ENCODE measurements at places on chromosomes 5 and 9.

DNA sequence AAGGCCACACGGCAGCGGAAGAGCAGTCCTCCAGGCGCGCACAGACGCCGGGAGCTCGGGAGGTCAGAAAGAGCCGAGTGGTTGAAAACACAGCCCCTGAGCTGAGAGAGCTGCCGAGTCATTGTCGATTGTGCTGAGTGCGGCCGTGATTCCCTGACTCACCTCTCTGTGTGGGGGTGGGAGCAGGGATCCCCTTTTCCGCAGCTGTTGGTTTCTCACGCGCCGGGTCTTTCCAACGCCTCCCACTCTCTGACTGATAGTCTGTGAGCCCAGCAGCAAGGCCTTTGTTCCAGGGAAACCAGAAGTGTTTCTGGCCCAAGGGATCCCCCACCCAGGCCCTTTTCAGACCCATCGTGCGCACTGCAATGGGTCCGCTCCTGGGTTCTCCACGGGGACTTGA, 97.3 kb downstream of the MRPL36 start:
- no peak for DNase-seq

DNA sequence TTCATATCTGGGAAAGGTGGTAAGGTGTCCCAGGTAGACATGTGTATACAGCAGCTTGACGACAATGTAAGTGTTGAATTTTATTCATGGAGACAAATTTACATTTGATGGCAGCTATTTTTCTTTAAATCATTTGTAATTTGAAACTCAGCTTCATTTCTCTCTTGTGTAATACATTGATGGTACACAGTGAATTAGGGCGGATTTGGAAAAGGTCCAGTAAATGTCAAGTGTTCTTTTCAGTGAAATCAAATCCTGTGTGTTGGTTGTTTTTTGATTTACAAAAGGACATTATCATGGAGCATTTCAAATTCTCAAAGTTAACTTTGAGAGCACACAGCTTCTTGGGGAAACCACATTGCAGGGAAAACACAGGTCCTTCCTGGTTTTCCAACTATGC, 30.0 kb upstream of the PCSK1 start:
- no peak for DNase-seq

DNA sequence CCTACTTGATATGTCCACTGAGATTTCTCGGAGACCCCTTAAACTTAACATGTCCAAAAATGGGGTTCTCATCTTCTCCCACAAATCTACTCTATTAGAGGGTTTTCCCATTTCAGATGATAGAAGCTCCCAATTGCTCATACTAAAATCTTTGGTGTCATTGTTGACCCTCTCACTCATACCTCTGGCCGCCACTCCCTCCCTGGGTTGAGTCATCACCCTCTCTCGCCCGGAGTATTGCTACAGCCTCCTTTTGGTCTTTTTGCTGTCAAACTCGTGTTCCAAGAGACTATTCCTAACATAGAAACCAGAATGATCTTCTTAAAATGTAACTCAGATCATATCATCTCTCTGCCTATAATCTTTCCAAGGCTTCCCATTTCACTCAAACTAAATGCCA, 91.0 kb upstream of the GNAQ start:
- no peak for DNase-seq

DNA sequence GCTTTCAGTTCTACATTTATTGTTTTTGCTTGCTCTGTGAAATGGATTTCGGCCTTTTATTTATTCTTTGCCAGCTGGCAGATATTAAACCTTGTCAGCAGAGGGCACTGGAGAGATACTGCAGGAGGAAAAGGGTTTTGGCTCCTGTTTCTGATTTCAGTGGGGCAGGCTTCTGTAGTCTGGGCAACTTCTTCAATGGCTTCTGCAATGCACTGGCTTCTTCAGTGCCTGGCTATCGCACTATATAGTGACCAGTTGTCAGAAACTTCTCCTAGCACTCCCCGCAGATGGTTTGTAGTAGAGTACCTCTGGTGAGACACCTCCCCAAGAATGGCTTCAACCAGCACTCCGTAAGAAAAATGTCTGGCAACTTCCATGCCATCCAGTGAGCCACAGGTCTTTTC, 3.2 kb upstream of the NFX1 start:
- DNase-seq: peak; percentile 74

GRCh38 chr9:90964101-90965020, 162.7 kb downstream of the SYK start:
- no peak for DNase-seq

DNA sequence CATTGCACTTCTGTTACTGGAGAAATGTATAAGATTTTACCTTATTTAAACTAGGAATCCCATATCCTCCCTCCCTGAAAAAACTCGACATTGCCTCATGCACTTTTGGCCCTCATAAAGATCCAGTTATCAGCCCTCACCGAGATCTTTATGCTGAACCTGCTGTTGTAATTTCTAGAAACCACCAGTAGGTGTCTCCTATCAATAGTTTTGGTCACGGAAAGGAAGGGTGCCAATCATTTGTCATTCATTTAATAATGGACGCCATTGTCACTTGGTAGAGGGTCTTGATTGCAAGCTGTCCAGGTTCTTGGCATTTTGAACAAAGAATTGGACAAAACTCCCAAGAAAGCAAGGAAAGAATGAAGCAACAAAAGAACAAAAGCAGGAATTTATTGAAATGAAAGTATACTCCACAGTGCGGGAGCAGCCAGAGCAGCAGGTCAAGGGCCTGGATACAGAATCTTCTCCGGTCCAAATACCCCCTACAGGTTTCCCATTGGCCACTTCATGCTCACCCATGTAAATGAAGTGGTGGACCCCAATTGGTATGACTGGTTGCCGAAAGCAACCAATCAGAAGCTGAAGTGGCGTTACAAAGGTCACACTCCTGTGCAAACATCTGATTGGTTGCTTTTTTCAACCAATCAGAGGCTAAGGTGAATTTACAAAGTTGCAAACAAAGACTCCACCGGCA, 524.3 kb downstream of the PSAT1 start:
- DNase-seq: no peak

DNA sequence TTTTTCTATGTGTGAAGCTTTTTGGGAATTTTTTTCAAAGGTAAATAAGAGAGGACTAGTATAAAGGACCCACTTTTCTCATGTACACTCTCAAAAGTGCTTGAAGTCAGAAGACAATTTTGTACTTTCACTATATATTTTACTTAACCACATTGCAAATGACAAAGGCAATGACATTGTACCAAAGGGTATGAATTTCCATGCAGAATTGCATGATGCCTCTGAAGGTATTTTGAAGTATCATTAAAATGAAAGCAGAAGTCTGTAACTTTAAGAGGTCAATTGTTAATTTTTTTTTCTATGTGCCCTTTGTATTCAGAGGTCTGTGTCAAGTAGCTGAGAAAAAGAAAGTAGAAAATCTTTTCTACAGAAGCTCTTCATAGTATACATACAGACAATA, 84.7 kb downstream of the ST8SIA4 start:
- peak; percentile 17 for DNase-seq

Data from bone marrow (tissue), 2 donors.